Left ventricle myocardium inferior (tissue), 1 donor: ENCODE measurements at places on chromosomes 13 and 19.

- DNase-seq: no peak
These were observed 71.5 kb downstream of the DNAJC15 start for GRCh38 chr13:43094901-43095300.

GRCh38 chr13:110446575-110446890 lies 115.0 kb downstream of the RAB20 start:
- DNase-seq: no peak

DNA sequence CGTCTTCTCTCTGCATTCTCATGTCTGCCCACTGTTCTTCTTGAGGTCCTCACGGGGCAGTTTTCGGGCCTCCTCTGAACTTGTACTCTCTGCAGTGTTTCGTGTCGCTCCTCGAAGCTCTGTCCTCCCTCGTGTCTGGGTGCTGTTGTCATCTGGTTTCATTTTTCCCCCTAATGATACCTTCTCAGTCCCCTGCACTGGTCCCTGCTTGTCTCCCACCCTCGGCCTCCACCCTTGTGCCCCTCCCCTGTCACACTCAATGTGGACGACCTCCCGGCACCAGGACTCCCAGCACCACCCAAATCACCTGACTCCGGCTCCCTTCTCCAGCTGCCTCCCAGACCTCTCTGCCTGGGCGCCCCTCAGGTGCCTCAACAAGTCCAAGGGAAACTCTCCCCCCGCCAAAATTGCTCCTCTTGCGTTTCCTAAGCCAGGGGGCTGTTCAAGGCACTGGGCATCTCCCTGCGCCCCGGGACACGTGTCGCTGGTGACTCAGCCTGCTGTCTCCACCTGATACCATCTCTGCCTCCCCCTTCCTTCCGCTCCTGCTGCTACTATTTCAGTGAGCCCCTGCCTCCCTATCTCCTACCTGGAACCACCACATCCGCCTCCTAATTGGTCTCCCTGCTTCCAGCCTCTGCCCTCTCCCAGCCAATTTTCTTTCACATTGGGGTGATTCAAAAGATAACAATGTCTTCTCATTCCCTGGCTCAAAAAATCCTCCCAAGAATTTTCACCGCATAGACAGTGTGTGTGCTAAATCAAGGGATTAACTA lies 49.5 kb downstream of the RFX2 start:
- no peak for DNase-seq

DNA sequence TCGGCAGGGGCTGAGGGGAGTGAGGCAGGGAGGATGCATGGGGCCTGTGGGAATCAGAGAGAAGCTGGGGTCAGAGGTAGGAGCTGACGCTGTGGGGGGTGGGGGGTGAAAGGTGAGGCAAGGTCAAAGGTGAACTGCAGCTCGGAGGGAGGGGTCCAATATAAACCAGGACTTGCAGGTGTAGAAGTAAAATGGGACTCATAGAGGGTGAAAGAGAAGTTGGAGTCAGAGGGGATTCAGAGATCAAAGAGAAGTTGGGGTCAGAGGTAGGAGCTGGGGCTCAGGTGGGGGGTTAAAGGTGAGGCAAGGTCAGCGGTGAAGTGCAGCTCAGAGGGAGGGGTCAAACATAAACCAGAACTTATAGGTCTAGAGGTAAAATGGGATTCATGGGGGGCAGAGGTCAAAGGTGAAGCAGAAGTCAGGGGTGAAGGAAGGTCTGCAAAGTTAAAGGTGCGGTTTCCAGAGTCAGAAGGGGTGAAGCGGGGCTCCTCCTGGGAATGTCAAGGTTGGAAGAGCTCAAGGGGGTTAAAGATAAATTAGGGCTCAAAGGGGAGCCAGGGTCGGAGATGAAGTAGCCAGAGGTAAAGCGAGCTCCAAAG lies 7.6 kb downstream of the TUBB4A start:
- DNase-seq: no peak

GRCh38 chr13:73248711-73249580 lies 190.1 kb downstream of the KLF5 start:
- no peak for DNase-seq

DNA sequence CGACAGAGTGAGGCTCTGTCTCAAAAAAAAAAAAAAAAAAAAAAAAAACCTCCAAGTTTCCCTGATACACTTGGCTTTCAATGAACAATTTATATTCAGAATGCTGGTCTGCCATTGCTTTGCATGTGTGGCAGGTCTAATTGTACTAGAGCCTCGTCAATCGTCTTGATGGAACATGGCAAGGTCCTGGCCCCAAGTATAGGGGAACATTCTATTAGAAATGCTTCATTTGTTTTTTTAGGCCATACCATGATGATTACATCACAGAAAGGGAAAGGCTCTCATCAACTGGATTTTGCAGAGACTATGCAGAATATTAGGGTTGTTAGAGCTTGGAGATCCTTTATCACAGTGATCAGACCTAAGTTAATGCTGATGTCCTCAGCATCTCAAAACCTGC lies 28.0 kb downstream of the SPRY2 start:
- DNase-seq: no peak

- DNase-seq: no peak
These were observed 3.8 kb downstream of the LILRA4 start for GRCh38 chr19:54335164-54335563.

DNA sequence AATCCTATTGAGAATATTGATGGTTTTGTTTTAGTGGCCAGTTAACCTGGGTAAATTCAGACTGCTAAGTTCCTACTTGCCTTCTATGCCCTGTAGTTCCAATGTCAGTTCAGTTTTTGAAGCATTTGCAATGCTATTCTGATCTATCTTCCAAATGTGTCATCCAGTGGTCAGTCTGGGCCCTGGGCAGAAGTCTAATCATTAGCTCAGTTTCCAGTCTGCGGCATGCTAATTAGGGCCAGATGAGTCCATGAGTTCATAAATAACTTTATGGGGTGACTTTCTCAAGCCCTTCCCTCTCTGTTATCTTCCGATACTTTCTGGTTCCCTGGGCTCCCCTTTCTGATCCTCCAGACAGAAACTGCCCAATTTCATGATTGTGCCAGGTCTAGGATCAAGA lies 32.7 kb downstream of the FAM187B start:
- no peak for DNase-seq

- no peak for DNase-seq
These were observed 96.8 kb downstream of the RGCC start for GRCh38 chr13:41554180-41554579.

- no peak for DNase-seq
These were observed 38.8 kb downstream of the CHST8 start for GRCh38 chr19:33660410-33661124.

DNA sequence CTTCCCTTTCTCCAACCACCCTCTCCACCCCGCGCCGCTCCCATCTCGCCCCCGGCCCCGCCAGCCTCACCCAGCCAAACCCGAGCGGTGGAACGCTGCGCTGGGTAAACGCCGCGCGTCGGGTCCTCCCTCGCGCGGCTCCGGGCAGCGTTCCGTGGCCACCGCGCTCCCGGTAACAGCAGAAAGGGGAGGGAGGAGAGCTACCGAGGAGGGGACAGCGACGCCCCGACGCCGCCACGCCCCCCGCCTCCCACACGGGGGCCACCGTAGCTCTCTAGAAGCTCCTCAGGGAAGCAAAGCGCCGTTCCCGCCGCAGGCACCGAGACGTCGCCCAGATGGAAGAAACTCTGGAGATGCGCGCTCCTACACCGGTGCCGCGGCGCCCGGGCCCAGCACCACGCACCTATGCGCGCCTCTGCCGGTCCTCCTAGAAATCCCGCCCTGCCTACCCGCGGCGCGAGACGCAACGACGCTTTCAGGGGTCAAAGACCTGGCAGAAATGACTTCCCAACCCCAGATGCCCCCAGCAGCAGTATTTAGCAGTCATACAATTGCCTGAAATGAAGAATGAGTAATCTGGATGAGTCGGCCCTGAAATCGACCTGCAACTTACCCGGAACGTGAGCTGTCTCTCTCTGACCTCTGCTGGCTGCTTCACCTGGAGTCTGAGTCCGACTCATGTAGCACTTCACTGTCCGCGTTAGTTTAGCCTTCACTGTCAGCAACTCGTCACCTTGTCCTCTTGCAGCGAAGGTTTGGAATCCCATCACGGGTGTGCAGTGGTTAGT lies at the start of gene RUBCNL:
TSS of gene RUBCNL (minus strand) at position 189 of the 788 bp plus-strand sequence. CDS start 14,777 bp downstream, outside the sequence.
- peak; percentile 34 for DNase-seq

DNA sequence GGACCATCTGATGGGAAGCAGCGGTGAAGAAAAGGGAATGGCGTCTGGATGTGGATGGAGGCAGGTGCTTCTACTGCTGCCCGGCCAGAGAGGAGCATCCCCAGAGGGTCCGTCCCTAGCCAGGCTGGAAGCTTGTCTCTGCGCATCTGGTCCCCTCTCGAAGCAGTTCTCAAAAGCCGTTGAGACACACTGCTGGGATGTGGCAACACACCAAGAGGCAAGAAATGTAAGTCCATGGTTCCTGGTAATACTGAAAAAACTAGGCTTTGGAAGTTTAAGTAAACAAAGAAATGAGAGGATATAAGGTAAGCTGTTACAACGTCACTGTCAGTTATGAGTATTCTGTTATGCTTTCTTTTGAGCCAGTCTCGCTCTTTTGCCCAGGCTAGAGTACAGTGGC lies 15.1 kb upstream of the FFAR2 start:
- DNase-seq: no peak

DNA sequence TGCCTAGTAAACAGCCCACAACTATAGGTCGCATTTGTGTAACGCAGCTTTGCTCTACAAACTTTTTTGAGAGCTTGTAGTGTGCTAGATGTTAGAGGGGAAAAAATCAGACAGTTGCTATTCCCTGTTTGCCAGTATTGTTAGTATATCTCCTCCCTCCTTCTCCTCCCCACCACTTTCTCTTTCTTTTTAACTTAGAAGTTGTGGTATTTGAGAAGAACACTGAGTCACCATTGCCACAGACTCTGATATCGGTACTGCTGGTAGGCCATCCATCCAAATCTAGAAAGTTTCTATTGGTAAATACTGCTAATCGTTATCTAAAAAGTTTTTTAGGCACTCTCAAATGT lies 666 bp downstream of the POMP start:
- DNase-seq: no peak

- DNase-seq: no peak
These were observed 866 bp upstream of the LMO7 start for GRCh38 chr13:75635101-75635827.

- DNase-seq: no peak
These were observed 865.7 kb upstream of the SLC10A2 start for GRCh38 chr13:103931885-103932284.

- no peak for DNase-seq
These were observed 13.6 kb downstream of the LCP1 start for GRCh38 chr13:46168341-46168740.

DNA sequence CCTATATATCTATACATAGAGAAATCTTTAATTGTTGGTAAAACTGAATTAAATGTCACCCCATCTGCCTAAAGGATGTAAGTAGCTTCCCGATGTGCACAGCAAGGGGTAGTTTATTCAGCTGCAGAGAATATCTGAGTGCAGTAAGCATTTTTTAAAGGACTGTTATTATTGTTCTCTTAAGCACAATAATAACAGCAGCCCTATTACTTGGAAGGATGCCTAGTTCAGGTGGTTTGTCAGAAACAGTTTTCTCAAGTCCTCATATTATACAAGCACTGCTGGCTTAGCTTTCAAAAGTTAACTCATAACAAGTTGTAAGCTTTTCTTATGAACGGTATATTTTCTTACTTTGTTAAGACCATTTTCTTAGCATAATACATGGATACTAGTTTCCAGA lies 142.6 kb downstream of the CRYL1 start:
- DNase-seq: no peak

DNA sequence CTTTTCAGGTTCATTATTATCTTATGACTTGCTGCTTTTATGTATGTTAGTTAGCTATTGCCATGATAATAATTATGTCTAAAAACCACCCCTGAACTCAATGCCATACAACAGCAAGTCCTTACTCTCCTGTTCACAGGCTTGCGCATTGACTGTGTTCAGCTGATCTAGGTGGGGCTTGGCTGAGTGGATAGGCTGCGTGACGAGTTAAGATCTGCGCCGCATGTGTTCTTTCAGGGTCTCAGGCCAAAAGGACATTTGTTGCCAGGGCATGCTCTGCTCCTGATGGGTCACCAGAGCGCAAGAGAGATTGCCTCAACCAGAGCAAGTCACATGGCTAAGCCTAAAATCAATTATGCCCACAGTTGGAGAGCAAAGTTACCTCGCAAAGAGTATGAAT lies 859 bp downstream of the ZNF568 start:
- no peak for DNase-seq

- DNase-seq: no peak
These were observed 203.0 kb downstream of the KLF5 start for GRCh38 chr13:73261739-73262216.

- DNase-seq: peak; percentile 65
These were observed 29.7 kb downstream of the NAXD start for GRCh38 chr13:110644892-110645521.

- DNase-seq: no peak
These were observed 80.9 kb upstream of the SHISA2 start for GRCh38 chr13:26132756-26133155.

DNA sequence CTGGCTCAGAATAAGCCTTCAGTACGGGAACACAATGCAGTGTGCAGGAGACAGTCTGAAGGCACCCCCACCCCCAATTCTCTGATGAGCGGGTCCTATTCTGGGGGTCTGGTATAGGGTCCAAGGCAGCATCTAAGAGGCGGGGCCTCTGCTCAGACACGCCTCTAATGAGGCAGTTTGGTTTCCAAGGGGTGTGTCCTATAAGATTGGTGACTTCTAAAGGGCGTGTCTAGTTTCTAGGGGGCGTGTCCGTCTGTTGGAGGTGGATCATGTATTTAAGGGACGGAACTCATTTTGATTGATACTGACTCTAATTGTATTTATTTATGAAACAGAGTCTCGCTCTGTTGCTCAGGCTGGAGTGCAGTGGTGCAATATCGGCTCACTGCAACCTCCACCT lies 8.7 kb downstream of the FIZ1 start:
- DNase-seq: no peak

DNA sequence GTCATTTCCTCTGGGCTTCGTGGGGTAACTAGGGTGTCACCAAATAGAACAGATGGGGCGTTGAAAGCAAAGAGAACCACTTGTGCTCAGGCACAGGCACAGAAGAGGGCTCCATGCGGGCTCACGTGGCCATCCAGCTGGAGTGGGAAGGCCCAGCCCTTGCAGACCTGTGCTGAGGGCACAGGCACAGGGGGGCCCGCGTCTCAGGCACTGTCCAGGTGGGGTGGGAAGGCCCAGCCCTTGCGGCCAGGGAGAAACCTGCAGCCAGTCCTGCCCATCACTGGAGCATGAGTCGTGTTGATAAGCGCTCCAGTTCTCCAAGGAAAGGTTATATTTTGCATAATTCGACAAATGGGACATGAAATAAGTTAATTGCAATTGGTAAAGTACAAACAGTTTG lies 57.5 kb downstream of the SLC7A9 start:
- no peak for DNase-seq

- no peak for DNase-seq
These were observed 305.2 kb downstream of the MTUS2 start for GRCh38 chr13:29125191-29125933.

GRCh38 chr19:47796785-47797184 lies 7.6 kb downstream of the TPRX1 start:
- DNase-seq: no peak

DNA sequence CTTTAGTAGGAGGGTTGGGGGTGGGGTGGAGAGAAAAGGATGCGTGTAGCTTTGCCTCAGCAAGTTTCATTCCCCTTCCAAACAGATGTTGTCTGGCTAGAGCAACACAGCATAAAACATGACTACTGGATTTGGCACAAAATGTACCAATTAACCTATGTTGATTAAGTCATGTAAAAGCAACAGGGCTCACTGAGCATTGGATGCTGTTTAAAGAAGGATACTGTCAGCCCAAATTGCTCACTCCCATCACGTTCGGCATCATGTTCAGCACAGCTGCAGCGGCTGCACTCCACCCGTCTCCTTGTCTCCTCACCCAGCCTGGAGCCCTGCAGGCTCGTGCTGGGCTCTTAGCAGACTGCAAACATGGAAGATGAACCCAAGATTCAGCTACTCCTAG lies 77.5 kb downstream of the DLEU7 start:
- DNase-seq: no peak

- DNase-seq: no peak
These were observed 18.1 kb downstream of the ARHGEF18 start for GRCh38 chr19:7366701-7367420.
